NCI-H82 (cell line): ENCODE measurements at places on chromosomes 2 and 18.

DNA sequence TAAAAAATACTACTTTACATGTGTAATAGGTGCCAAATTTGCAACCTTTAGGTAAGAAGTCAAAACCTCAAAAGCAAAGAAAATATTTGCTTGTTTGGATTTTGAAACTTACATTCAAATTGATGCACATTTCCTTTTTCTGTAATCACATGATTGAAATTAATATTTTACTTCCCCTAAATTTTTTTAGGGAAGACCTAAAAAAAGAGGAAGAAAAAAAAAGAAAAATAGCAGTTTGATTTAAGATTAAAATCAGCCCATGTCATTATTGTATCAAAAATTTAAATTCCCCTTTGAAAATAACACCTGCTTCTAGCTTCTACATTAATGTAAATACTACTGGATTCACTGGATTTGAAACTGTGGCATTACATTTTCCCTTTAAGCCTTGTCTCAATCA is 68.2 kb upstream of the STON1 start:
- DNase-seq = no peak

DNA sequence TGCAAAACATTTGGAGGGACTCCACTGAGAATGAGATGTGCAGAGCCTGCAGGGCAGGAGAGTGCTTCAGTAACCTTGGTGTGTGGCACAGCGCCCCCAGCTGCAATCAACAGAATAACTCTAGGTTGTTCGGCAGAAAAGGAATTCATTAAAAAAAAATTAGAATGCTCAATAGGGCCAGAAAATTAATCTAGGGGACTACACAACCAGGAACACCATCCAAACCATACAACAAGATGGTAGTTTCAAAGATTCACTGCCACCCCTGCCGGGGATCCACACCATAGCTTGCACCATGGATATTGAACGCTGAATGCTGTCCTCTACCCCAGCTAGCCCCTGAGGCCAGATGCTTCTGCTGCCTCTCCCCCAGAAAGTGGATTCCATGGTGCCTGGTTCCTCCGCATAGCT is 50.1 kb downstream of the THUMPD2 start:
- DNase-seq = peak; percentile 65

- DNase-seq = no peak
These were observed 79.2 kb downstream of the PTPRM start for GRCh38 chr18:7646174-7646886.

DNA sequence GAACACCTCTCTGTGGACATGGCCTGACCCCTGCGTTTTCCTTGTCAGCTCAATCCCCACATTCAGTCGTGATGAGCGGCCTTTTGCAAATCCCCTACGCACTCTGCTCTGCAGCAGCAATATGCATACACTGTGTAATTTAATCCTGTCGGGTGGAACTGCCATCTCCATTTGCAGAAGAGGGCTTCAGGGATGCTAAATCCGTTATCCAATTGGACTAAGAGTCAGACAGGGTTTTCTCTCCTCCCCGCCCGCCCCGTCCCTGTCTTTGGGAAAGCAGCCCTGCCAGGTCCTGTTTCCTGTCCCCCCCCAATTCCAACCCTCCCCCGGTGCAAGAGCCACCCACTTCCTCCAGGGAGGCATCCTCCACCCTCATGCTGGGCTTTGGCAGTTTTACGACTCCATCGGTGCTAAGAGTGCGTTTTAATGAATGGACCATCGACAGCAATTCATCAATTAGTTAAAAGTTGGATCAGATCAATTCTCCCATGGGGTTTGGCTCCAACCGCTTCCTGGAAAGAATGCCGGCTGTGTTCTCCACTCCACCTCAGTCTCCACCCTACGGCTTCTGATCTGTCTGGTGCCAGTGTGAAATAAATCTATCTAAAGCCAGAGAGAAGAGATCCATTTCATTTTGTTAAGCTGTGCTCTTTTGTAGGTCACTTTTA is 53.5 kb upstream of the ASAP2 start:
- peak; percentile 83 for DNase-seq

GRCh38 chr18:38718365-38718901 is 1152.8 kb upstream of the CELF4 start:
- no peak for DNase-seq

GRCh38 chr18:3046216-3046808 is 33.4 kb upstream of the LPIN2 start:
- DNase-seq = no peak

DNA sequence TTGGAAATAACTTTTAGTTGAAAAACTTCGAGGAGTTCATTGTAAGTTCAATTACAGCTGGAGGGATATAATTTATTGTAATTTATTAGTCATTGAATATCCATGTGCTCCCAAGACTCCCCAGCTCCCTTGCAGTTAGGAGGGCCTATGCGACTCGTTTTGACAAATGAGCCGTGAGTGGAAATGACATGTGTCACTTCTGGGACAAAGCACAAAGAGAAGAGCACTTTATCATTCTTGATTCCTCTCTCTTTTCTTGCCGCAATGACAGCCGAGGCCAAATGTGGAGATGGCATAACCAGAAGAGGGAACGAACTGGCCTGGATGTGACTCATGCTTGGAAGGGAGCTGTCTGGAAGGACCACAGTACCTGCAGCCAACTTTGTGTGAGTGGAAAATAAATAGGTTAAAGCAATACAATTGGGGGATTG is 44.2 kb upstream of the ITSN2 start:
- DNase-seq = no peak

GRCh38 chr18:59629894-59630293 is 67.3 kb downstream of the CCBE1 start:
- peak; percentile 3 for DNase-seq

DNA sequence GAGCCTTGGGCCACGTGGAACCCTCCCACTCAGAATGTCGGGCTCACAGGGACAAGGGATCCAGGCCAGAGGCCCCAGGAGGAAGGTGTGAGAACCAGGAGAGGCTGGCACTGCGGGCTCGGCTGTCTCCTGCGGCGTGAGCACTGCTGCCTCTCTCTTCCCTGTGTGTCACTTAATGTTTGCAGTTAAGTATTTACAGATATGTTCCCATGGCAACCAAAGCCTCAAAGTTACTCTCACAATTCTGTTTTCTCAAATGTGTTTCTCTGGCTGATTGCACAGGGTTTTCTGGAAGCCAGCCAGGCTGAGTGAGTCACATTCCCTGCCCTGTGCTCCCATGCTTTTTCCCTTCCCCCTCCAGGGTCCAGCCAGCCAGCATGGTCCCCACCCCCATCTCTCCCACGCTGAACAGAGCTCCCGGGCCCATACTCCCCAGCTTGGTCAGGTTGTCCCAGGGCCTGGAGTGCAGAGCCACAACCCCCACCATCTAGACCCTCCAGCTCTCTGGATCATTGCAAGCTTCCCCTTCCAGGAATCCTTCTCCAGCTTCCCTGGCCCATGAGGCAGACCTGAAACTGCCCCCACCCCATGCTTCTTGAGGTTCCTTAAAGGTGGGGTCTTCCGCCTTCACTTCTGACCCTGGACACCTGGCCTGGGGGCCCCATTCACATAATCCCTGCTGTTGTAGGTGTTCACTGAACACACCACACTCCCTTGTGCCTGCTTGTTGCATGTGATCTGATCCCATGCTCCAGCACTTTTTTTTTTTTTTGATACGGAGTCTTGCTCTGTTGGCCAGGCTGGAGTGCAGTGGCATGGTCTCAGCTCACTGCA is 265.9 kb downstream of the CELF4 start:
- peak; percentile 16 for DNase-seq

DNA sequence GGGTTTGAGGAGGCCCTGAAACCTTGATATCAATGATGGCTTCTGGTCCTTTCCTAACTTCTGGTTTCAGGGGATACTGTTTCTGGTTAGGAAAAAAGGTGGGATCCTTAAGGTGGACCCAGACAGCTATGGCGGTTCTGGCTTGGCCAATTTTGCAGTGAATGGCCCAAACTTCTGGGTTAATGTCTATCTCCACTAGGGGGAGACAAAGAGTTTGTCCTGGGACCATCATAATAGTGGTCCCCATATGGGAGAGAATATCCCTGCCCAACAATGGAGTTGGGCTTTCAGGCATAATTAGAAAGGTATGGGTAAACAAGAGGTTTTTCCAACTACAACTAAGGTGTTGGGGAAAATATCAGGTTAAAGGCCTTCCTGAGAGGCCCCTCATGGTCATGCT is 273.5 kb downstream of the CALCRL start:
- DNase-seq = peak; percentile 29
